Activated CD8-positive, alpha-beta memory T cell treated with anti-CD3 and anti-CD28 coated beads for 1 hour (primary cell): ENCODE measurements at places on chromosomes 6 and 20.

GRCh38 chr6:148830614-148831013 is 83.8 kb downstream of the UST start:
- DNase-seq, result no peak

DNA sequence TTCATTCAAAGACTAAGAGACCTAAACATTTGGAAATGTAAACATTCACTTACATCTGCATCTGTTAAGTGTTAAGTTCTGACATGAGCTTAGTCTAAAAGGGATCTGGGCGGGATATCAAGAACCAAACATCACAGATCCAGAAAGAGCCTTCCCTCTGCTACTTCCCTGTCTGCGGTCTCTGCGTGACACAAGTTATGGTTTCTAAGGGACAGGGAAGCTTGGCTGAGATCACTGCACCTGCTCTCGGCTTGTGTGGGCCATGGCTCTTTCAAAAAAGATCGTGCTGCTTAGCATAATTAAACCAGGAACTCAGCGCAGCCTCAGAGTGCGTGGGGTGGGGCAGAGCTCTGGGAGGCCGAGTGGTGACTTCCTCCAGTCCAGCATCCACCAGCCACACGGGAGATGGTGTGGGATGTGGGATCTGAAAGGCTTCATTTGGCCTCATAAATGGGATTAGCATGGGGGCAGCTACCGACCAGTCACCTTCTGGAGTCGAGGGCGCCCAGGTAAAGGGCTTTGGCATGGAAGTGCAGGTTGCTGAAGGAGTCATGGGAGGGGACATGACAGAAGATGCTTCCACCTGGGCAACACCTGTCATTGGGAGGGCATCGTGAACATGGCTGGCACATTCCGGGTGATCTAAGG is 16.7 kb upstream of the RAMACL start:
- no peak for DNase-seq

DNA sequence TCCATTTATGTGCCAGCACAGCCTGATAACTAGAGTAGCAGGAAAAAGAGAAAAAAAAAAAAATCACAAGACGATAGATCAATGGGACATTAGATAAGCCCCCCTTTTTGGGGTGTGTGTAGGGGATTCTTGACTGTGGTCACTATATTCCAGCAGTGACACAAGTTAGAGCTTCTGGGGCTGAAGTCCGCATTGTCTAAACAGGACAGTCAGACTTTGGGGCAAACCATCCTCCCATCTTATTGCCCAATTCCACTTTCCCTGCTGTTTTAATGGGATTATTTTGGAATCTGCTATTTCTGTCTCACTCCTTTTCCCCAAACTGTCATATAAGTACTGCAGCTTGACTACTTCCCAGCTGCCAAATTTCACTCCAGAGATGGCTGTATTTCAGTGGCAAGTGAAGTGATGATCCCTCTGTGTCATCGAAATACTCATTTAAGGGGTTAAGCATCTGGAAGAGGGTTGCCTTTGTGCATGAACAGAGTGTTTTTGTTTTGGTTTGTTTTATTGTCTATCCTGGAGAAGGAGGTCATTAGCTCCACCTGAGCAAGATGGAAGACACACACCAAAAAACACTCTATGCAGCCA is 182.5 kb downstream of the ATXN1 start:
- DNase-seq, result no peak

DNA sequence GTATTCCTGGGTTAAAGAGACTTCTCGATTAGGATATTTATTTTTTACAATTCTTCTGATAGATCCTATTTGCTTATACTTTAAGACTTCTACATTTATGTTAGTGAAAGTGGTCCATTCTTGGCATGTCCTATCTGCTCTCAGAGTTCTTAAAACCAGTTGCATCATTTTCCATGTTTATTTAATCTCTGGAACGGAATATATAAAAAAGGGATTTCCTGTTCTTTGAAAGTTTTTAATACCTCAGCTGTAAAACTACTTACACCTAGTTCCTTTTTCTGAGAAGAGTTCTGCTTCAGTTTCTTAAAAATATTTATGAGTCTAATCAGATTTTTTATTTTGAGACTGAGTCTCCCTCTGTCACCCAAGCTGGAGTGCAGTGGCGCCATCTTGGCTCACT is 18.0 kb upstream of the MYL9 start:
- no peak for DNase-seq
